Foreskin keratinocyte (primary cell): ENCODE measurements at places on chromosomes 4 and X.

GRCh38 chrX:133053861-133054598 lies 42.9 kb downstream of the USP26 start:
- DNase-seq, result no peak

- DNase-seq, result no peak
Measured at GRCh38 chrX:69010339-69010738, 154.9 kb downstream of the PJA1 start.

- DNase-seq, result peak; percentile 29
Measured at GRCh38 chr4:110275871-110276270, 77.5 kb upstream of the ELOVL6 start.

DNA sequence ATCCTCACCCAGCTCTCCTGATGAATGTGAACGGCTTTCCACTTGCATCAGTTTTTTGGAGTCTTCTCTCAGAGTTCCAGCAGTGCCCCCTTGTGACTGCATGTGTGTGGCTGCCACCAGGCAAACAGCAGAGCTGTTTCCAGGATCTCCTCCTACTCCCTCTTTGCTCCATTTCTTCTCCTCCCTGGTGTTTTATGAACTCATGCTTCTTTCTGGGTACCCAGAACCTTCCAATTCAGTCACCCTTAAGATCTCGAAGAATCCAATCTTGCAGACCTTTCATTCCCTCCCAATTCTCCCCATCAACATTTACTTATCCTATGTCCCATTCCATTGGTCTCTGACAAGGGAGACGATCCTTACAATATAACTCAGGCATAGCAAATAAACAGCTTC lies 6.8 kb upstream of the TCEANC start:
- no peak for DNase-seq

- DNase-seq, result no peak
Measured at GRCh38 chr4:121819216-121819965, 4.3 kb downstream of the CCNA2 start.

GRCh38 chr4:59339631-59340030 lies 1860.5 kb upstream of the ADGRL3 start:
- no peak for DNase-seq

DNA sequence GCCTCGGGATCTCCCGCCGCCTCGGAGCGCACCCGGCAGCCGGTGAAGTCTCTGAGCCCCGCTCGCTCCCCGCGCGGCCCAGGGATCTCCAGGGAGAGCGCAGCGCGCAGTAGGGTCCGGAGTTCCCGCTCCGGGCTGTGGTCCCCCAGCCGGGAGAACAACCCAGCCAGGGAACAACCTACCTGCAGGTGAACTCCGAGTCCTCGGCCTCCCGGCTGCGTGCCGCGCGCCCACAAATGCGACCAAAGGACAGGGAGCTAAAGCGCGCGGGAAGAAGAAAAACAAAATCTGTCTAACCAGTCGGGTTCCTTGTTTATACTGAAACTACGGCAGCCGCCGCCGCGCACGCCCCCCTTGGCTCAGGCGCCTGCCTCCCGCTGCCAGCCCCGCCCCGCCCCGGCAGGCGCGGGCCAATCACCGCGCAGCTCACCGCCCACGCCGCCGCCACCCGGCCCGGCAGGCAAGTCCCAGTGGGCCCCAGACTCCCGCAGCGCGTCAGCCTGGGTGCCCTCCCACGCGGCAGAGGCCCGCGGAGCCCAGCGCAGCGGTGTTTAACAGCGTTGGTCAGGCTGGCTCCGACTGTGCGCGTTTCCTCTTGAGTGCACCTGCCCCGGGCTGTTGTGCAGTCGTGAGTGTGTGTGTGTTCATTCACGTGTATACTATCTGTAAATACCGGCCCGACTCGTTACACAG lies at the start of gene RASGEF1B:
Gene RASGEF1B, minus strand, starts transcription at position 320 of the 693 bp plus-strand sequence. CDS start 12,399 bp downstream, outside the sequence.
- DNase-seq, result peak; percentile 34

GRCh38 chrX:11589641-11590040 lies 76.1 kb downstream of the ARHGAP6 start:
- no peak for DNase-seq

GRCh38 chr4:48047421-48047844 lies 30.9 kb downstream of the NIPAL1 start:
- no peak for DNase-seq

GRCh38 chr4:73692701-73693100 lies 47.7 kb upstream of the CXCL8 start:
- no peak for DNase-seq

- peak; percentile 91 for DNase-seq
Measured at GRCh38 chr4:37970702-37971101, 10.5 kb downstream of the PTTG2 start.

- DNase-seq, result no peak
Measured at GRCh38 chr4:108519911-108520601, 100.3 kb upstream of the RPL34 start.

DNA sequence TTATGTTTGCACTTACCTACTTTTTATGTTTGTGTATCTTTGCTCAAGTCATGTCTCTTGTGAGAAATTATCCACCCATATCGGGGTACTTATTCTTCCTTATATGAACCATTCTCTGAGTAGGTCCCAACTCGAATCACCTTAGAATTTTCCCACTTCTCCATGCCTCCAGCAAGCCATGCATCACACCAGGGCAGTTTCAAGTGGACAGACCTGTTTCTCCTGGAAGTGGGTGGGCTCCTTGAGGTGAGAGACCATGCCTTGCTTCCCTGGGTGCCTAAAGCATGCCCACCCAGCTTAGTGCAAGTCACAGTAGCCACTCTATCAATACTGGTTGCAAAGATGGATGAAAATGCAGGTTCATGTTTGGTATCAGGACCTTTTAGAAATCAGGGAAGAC lies 187.2 kb downstream of the KIT start:
- DNase-seq, result no peak

GRCh38 chr4:109990261-109991257 lies 77.9 kb downstream of the EGF start:
- peak; percentile 19 for DNase-seq

DNA sequence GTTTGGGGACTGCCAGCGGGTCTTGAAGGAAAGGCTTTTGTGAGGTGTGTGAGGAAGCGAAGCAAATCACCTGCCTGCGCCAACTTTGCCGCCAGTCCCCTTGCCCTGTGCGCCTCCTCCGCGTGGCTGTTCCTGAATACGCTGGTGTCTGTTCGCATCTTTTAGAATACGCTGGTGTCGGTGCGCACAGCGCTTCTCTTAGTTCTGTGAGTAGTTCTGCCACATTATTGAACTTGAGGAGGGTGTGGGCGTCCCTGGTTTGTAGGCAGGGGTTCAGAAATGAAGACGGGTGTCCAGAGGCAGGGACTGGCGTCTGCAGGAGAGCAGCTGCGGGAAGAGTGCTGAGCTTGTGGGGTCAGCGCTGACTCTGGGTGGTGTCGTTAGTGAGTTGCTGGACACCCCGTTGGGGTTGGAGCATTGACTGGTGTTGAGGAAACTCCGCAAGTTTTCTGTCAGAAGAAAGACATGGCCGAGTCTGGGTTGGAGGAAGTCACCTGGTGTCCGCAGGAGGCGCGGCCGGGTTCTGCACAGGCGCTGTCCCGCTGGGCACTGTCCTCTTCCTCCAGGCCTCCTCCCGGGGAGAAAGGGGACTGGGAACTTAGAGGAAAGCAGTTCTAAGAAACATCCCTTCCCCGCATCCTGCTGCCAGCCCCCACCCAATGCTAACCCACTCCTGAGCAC lies 930 bp downstream of the ZNF718 start:
- DNase-seq, result peak; percentile 51

DNA sequence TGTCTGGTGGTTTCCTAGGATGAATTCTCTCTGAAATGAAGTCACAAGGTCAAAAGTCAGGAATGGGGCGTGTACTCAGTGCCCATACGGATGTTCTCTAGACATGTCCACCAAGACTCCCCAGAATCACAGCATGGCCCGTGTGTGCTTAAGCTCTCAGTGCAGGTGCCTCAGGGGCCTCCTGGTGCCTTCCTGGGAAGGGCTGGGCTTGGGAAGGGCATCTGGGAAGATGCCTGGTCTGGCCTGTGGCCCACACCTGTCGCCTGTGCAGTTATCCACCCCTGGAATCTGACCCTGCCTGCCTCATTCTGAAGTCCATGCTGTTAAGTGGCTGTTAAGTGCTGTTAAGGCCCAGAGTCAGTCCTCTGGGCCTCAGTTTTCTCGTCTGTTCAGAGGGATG lies 31.2 kb downstream of the SORCS2 start:
- no peak for DNase-seq

GRCh38 chrX:11351375-11352295 lies 58.4 kb downstream of the AMELX start:
- DNase-seq, result no peak

DNA sequence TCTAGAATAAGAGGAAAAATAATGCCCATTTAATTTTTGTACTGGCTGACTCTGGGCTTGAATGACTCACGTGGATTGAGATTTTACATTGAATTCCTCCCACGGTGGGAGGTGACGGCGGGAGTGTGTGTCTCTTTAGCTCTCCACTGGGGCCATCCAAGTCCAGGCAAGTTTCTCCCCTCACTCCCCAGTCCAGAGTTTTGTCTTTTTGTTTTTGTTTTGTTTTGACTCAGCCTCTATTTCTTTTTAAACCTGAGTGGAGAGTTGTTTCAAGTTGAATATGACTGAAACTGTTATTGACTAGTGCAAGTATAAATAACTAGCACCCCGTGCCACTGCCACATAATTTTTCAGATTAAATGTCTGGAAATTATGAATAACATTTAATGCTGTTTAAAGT lies 13.6 kb downstream of the CHST7 start:
- DNase-seq, result peak; percentile 59

DNA sequence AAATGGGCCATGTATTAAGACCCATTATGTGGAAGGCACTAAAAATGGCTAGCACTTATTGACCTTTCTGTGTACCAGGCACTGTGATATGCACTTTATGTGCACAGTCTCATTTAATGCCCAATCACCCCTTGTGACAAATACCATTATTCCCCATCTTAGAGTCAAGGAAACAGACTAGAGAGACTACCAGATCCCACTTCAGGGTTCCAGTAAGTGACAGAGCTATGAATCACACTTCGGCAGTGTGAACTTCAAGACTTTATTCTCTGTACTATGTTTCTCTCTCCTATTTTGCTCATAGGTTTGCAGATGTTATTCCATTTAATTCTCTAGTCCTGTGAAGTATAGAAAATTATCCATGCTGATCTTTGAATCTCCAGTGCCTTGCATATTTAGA lies 107.0 kb downstream of the NFKB1 start:
- no peak for DNase-seq

GRCh38 chrX:135625995-135626394 lies 87.4 kb upstream of the CT45A1 start:
- DNase-seq, result no peak

DNA sequence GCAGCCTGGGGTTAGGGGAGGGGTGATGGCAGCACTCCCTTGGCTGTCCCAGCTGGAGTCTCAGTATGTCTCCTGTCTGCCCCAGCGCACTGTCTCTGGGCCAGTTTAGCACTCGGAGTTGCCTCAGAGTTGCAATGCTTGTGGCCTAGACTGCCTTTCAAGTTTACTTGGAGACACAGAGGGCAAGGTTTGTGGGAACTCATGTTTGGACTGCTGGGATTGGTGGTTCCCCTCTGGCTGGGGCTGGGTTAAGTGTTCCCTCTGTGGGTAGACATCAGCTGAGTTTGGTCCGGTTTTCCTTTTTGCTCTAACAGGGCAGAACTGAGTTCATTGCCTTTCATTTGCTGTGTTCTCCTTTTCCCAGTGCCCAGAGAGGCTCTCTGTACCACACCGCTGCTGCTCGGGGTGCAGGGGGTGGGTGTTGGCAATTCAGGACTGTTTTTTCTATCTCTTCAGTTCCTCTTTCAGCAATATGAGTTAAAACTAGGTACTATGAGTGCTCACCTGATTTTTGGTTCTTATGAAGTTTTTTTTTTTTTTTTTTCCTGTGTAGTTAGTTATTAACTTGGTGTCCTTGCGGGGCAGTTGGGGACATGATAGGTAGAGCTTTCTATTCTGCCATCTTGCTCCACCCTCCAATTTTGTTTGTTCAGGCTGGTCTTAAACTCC lies 17.2 kb downstream of the RAB33B start:
- DNase-seq, result no peak

GRCh38 chr4:15130441-15130840 lies 128.2 kb downstream of the CPEB2 start:
- DNase-seq, result no peak

DNA sequence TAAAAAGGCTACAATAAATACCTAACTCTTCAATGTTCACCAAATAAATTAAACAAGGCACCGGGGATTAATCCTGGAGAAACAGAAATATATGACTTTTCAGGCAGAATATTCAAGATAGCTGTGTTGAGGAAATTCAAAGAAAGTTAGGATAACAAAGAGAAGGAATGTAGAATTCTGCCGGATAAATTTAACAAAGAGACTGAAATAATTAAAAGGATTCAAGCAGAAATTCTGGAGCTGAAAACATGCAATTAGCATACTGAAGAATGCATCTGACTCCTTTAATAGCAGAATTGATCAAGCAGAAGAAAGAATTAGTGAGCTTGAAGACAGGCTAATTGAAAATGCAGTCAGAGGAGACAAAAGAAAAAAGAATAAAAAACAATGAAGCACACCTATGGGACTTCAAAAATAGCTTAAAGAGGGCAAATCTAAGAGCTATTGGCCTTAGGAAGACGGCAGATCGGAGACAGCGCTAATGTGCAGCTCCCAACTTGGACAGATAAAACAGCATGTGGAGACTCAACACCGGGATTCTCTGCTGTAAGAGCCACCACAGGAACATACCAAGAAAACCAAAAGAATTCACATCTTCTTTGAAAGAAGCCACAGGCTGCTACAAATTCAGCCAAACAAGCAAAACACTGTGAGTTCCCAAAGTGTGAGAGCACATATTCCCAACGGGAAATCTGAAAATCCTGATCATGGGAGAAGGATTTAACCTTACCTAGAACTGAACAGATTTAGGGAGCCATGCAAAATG lies 1290.9 kb downstream of the PCDH18 start:
- no peak for DNase-seq

DNA sequence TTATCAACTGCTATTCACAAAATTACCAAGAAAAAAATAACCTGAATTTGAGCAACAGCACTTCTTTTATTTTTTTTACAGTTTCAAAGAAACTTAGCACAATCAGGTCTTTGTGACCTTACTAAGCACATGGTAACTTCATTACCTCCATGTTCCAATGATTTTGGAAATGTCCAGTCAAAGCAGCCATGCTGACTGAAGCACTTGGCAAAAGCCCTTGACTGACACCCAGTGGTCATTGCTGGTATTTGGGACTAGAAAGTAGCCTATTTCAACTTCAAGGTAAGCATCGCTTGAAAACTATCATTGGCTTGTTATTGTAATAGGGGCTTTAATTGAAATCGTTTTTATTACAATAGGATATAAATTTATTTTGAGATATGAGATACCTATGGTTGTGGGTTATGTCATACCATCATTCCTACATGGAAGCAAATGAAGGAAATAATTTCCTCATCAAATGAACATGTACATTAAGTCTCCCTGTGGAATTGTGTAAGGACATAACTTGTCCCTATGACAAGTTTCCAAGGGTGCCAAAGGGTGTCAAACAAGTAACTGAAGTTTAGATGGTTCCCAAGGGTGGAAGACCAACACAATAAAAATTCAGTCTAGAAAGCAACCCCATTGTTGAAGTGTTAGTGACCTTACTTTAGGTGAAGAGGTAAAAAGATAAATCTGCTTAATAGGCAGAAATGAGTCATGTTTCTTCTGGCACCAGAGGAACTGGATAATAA lies 15.2 kb upstream of the ANXA10 start:
- no peak for DNase-seq
